Endothelial cell (in vitro differentiated cells): ENCODE measurements at places on chromosomes 7 and 10.

GRCh38 chr7:87543623-87544022, 57.1 kb downstream of the ABCB1 start:
- DNase-seq, result no peak

DNA sequence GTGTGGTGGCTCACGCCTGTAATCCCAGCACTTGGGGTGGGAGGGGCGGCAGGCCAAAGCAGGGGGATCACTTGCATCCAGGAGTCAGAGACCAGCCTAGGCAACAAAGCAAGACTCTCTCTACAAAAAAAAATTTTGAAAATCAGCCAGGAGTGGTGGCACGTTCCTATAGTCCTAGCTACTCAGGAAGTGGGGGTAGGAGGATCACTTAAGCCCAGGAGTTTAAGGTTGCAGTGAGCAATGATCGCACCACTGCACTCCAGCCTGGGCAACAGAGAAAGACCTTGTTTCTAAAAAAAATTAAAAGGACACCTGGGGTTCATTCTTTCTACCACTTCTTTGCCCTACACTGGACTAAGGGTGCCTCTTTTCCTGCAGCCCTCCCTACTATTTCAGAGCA, 15.1 kb downstream of the WAPL start:
- no peak for DNase-seq

DNA sequence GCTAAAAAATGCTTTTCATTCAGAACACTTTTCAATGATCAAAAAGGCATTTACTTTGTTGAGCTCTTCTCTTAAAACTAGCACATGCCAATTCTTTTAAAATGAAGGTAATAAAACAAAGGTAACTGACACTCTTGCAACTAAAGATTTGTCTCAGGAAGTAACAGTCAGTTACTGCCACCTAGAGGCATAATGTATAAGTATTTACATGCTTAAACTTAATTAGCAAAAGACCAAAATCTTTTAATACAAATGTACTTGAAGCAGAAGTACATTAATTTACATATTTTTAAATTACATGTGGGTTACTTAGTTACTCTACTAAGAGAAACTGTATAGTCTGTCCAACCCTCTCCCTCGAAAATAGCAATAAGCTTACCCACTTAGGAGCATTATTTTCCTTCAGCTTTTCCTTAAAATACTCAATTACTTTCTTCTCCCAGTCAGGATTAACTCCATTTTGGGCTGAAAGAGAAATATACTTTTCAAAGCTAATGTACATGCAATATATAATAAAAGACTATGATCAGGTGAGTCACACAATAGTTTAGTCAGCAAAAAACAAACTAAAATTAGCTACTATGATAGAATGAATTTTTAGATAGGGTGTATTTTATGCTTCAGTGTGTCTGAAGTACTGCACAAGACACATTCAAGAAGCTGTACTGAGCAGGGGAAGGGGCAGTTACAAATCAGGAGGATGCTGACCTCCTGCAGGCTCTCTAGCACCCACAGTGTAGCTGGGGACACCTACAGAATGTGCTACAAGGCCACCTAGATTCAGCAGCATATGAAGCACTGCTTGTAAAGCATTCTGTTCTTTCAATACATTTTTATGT, 13.0 kb downstream of the MCMBP start:
- no peak for DNase-seq

DNA sequence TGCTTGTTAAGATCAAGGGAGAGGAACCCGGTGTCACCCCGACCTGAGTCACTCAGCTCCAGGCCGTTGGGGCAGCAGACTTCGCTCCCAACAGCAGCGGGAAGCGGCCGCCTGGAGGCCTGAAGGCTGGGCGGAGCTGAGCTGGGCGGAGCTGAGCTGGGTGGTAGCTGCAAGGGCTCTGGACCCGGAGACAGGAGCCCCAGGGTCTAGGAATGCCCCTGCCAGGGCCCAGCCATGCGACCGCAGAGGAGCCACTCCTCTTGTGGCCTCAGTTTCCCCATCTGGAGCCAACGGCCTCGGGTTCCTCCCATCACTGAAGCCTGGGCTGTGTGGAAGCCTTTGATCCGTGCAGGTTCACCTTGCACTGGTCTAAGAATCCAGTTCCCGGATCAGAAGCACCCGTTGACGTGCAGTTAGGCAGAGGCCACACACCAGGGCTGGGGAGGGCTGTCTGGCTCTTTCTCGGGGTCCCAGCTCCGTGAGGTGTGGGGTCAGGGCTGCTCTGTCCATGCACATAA, 21.9 kb upstream of the DPYSL4 start:
- no peak for DNase-seq

DNA sequence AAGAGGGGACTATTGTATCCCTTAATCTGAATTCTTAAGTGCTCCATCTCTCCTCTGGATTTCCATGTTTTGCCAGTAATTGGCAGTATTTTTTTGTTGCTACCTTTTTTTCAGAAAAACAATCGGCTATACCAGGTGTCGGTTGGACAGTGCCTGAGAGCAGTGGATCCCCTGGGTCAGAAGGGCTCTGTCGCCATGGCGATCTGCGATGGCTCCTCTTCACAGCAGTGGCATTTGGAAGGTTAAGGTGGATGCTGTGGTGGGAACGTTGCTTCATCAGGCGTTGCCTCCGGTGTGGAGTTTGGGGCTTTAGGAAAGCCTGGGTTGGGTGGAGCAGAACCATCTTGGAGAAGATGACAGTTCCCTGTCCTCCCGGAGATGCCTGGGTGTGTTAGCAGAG, 96.0 kb downstream of the GALNT11 start:
- no peak for DNase-seq

DNA sequence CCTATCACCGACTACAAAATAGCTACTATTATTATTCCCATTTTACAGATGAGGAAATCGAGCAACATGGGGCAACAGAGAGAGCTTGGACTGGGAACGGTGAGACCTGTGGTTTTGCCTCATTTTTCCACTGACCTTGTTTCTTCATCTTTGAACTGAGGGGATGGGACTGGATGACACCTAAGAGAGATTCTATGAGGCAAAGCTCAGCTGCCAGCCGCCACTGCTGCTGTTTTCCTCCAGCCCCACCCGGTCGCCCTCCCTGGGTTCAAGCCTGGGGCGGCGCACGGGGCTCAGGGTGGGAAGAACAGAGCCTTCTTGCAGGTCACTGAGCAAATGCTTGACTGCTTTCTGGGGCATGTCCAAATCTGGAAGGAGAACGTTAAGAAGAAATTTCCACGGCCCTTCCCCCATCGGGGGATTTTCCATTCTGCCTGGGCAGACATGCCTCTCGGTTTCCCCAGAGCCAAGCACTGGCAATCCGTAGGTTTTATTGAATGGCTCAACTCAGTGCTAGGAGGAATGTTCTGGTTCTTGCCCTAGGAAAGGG, 12.3 kb downstream of the DDIT4 start:
- no peak for DNase-seq

DNA sequence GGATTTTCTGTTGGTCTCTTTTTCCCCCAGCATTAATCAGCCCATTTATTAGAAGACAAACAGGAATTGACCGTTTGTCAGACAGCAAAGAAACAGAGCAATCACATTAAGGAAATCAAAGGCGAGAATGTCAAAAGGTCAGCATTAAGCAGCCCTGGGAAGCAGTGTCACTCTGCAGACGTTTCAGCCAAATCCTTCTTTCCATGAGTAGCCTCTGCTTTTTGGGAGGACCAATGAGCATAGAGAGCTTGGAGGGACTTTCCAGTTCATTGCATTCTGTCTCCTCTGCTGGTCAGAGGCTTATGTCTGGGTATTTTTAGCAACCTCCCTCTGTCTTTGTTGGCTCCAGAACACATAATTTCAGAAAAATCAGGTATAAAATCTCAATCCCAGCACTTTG, 481.4 kb downstream of the GALNT17 start:
- no peak for DNase-seq
